SK-N-SH treated with all-trans-retinoic acid at 6 μM for 48 hours (cell line): ENCODE measurements at places on chromosomes 16 and 17.

- ATAC-seq, result no peak
Measured at GRCh38 chr17:8576559-8577294, 53.8 kb downstream of the MYH10 start.

- no peak for ATAC-seq
Measured at GRCh38 chr16:74111456-74111982, 185.1 kb upstream of the PSMD7 start.

DNA sequence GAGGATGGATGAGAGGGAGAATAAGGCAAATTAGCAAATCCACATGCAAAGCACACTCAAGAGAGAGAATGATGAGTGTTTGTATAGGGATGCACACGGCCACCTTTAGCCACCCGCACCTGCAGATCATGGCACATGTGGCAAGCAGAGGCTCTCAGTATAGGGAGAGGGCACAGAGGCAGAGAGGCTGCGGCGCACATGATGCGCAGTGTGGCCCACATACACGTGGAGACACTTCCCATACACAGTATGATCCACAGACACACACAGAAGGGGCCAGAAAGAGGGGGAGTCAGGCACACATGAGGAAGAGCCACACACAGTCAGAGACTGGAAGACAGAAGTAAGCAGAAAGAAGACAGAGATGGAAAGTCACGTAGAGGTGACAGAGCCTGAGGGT is 6.5 kb upstream of the CHD3 start:
- no peak for ATAC-seq

GRCh38 chr16:83955218-83956130 is 2.4 kb downstream of the OSGIN1 start:
- ATAC-seq, result no peak

- no peak for ATAC-seq
Measured at GRCh38 chr16:55073830-55074229, 143.2 kb downstream of the IRX5 start.

- no peak for ATAC-seq
Measured at GRCh38 chr17:28946239-28946638, 5.1 kb downstream of the PHF12 start.

GRCh38 chr17:64780096-64781013 is 118.2 kb upstream of the SMURF2 start:
- ATAC-seq, result no peak

GRCh38 chr16:1338855-1339675 is 5.6 kb downstream of the BAIAP3 start:
- ATAC-seq, result no peak

DNA sequence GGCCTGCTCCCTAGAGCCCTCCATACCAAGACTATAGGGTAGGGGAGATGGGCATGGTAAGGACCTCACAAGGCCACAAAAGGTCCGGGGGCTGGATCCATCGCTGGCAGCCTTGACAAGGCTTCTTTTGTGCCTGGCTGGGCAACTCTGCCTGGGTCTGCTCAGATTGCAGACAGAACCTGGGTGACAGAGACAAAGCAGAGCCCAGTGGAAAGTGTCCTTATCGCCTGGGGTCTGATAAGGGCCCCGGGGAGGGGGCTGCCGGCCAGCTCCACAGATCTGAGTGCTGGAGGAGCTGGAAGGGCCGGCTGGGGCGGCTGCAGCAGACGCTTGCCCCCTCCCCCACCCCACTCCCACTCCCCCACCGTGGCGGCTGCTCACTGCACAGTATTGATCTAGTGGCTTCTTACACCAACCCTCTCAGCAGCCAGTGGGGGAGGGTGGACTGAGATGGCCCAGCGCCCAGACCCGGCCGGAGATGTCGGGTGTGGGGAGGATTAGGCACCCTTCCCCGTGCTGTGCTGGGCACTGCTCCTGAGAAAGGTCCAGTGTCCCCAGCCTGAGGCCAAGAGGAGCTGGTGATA is 7.2 kb downstream of the MMP15 start:
- ATAC-seq, result peak; percentile 53

GRCh38 chr16:261031-261691 is 14.6 kb downstream of the RGS11 start:
- no peak for ATAC-seq

DNA sequence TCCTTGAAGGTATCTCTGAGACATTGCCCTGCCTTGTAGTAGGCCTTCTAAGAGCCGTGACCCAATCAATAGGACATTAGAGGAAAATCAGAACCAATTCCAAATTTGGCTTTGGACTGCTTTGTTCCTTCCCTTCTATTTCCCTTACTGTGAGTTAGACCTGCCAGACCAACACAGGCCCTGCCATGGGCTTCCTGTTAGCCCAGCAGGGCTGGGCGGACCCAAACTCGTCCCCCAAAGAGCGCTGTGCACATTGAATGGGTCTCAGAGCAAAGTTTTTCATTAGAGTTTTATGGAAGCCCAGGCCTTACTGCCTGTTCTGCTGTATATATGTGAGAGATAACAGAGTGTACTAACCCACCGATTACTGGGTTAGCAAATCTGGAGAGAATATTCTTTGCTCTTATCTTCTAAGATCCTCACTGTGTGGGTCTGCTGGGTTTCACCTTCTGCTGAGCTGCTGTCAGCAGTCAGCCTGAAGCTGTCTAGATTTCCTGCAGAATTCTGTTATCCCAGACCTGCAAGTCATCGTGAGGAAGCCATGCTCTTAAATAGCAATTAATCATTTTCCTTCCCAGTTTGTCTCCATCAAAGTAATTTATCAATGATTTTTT is 5.7 kb downstream of the ARHGAP44 start:
- ATAC-seq, result no peak

DNA sequence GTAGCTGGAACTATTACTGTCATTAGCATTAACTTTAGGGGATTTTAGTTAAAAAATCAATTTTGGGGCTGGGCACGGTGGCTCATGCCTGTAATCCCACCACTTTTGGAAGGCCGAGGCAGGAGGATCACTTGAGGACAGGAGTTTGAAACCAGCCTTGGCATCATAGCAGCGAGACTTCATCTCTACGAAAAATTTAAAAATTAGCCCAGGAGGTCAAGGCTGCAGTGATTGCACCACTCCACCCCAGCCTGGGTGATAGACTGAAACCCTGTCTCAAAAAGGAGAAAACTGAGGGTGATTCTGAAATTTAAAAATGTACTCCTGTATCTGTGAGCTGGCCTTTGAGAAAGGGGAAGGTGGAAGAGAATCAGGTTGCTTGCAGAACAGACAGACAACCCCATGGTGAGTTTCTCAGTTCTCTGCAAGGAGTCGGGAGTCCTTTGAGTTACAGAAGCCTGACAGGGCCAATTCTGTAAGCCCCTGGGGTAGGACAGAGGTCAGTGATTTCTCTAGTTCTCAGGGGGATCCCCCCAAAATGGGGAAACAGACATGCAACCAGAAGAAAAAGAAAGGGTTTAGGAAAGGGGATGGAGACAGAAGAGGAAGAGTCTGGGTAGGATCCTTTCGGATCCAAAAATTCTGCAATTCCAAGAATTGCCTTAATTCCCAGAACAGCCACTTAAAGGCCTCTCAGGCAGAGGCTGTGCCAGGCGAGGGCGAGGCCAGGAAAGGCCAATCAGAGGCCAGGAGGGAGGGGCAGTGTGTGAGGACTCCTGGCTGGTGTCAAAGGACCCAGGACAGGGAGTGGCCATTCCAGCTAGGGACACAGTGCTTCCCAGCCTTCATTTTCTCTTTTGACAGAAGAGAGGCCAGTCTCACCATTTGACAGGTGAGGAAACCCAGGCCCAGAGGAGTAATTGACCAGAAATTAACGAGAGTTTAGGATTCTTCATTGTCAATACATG is 6.7 kb downstream of the NUPR1 start:
- ATAC-seq, result peak; percentile 82

GRCh38 chr17:48429638-48430586 is at the start of gene SKAP1:
Gene SKAP1 (minus strand): TSS chr17:48430214.
- no peak for ATAC-seq

DNA sequence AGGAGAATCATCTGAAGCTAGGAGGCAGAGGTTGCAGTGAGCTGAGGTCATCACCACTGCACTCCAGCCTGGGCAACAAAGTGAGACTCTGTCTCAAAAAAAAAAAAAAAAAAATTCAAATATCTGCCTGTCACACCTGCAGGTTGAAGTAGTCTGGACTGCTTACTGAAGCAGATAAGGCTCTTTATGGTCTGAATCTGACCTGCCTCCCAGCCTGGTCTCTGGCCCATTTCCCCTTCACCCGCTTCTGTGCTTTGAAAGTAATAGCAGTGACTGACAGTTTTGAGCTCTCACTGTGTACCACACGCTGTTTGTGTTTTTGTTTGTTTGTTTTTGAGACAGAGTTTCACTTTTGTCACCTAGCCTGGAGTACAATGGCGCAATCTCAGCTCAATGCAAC is 5.8 kb downstream of the SEZ6L2 start:
- no peak for ATAC-seq

- ATAC-seq, result no peak
Measured at GRCh38 chr17:82314727-82315605, 2.4 kb downstream of the CD7 start.

DNA sequence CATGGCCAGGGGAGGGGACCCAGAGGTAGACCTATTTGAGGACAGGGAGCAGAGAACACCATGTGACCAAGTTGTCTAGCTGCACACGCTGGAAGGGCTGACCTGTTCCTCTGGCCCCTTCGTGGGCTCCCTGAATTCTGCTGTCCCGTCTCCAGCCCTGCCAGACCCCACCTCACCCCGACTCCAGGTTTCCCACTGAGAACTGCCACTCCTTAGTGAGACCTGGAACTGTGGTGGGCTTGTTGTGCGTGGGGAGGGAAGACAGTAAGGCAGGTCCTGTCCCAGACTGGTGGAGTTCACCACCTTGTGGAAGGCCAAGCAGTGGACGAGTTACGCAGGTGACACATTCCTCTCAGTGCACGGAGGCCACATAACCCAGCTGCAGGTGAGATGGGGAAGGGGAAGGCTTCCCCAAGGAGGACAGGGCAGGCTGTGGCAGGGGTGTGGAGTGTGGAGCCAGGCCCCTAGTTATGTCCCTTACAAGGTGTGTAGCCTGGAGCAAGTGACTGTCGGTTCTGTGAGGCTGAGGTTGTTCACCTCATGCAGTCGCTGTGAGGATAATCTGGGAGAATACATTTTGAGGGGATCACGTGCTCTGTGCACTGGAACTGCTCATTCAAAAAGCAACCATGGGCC is 54.7 kb downstream of the USP22 start:
- ATAC-seq, result no peak

GRCh38 chr17:77708049-77708448 is 250.5 kb upstream of the TNRC6C start:
- no peak for ATAC-seq

DNA sequence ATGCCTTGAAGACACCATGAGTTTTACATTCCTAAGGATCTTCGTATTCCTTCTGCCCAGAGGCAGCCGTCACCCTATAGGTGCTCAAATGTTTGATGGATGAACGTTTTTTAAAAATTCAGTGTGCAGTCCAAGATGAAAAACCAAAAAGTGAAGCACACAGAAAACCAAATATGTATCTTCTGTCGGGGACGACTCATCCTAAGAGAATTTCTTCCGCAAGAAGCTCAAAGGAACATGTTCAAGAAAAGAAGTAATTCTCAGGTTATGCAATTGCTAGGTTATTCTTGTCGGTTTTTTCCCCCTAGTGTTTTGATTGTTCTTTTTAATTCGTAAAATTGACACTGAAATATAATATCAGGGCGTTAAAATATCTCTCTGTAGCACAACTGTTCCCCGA is 1.4 kb downstream of the CENPV start:
- ATAC-seq, result peak; percentile 38

DNA sequence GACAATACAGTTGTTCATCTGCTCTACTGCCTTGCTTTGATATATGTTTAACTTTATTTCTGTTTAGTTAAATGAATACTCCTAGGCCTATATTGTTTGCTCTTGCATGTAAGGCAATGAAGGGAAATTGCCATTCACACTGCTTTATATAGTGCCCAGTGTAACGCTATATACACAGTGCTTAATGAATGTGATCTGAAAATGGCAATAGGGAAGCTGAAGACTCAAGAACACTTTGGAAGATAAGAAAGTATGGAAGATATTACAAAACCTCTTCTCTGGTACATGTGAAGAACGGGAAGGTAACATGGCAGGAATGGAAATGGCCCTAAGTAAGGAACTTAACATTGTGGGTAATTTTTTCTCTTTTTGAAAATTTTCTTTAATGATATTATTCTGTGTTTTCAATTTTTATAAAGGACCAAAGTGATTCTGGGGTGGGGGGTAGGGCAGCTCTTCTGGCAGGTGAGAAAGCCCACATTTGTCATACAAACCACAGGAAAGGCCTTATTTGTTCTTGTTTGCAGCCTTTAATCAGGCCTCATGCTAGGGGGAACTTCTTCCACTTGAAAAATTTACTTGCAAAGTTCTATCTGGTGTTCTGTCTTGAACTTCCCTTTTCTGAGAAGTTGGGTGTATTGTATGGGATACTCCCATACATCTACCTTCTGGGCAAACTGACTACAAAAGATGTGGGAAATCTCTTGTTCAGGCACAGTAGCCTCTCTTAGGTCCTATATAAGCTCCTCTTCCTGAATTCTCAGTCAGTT is 100.8 kb upstream of the CORO6 start:
- ATAC-seq, result no peak

GRCh38 chr17:44633998-44634397 is 22.3 kb upstream of the MEIOC start:
- no peak for ATAC-seq

GRCh38 chr16:24540602-24541210 is 1.3 kb downstream of the RBBP6 start:
- peak; percentile 28 for ATAC-seq

DNA sequence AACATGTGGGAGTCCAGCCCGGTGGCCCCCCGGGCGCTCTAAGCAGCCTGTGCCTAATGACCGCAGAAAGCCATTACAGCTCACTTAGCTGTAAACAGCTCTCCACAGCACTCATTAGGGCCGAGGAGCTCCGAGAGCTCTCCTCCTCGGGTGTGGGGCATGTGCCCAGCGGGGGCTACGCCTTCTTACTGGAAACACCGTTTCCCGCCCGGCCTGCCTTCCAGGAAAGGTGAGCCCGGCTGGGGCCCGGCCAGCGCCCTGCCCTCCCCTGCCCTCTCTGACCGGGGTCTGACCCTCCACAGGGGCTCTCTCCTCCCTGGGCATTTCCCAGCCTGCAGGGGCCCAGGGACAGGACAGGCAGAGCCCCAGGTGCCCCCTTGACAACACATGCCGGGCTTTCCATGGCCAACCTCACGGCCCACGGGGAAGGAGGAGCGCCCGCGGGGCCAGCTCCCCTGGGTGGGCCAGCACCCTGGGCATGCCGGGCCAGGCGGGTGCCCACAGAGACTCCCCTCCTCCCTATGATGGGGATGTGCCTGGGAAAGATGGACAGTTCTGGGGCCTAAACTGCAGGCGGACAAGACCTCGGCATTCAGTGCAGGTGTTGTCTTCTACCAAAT is 72.6 kb downstream of the SDK2 start:
- ATAC-seq, result no peak

DNA sequence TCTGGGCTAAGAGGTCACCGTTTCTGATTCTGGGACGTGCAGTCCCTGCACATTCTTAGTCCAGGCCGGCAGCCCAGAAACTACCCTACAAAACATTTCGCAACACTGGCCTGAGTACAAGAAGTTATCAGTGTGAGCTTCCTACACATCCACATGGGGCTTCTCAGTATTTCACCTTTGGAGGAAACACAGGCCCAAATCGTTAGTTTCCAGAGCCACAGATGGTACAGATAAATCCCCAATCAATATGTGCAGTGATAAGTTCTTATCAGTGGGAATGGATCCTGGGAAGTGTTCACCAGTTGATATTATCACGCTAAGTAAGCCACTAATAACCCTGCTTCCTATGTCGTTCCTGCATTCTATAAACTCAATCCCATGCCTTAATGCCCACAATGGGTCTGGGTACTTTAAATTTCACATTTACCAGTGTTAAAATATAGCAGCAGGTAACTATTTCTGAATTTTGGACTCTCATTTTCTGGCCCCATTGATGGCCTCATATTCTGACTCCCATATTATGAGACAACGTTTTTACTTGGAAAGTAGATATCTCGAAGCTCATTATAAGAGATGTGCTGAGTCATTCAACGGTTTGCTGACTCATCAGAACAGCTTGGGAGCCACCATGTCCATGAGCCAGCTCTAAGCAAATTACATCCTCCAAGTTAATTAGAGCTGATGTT is 370.2 kb upstream of the MAF start:
- ATAC-seq, result no peak
